Activated CD8-positive, alpha-beta memory T cell treated with anti-CD3 and anti-CD28 coated beads, Interleukin-2, amount 10 ng/mL, durations not matched to agents 7 days and 5 days (primary cell): ENCODE measurements at places on chromosomes 5 and 9. TPM values are rescaled to one million over a fixed set of nuclear protein-coding genes. Genes with fewer than 3 reads are reported as not detected.

EDIL3 gene
- not detected for total RNA-seq

- peaks cover 12% of the 10 kb centered on the region for H3K27me3 ChIP-seq
- no peak overlapping the region for H3K4me3 ChIP-seq
- H3K4me1 ChIP-seq = no peaks in the 10 kb centered on the region
- H3K27ac ChIP-seq = no peak overlapping the region
- H3K36me3 ChIP-seq = no peaks in the 10 kb centered on the region
- DNase-seq = no peak
Observed at GRCh38 chr5:77987331-77987730, 211.2 kb upstream of the TBCA start.

SLC31A2 gene
- total RNA-seq = 2.9 TPM

DNA sequence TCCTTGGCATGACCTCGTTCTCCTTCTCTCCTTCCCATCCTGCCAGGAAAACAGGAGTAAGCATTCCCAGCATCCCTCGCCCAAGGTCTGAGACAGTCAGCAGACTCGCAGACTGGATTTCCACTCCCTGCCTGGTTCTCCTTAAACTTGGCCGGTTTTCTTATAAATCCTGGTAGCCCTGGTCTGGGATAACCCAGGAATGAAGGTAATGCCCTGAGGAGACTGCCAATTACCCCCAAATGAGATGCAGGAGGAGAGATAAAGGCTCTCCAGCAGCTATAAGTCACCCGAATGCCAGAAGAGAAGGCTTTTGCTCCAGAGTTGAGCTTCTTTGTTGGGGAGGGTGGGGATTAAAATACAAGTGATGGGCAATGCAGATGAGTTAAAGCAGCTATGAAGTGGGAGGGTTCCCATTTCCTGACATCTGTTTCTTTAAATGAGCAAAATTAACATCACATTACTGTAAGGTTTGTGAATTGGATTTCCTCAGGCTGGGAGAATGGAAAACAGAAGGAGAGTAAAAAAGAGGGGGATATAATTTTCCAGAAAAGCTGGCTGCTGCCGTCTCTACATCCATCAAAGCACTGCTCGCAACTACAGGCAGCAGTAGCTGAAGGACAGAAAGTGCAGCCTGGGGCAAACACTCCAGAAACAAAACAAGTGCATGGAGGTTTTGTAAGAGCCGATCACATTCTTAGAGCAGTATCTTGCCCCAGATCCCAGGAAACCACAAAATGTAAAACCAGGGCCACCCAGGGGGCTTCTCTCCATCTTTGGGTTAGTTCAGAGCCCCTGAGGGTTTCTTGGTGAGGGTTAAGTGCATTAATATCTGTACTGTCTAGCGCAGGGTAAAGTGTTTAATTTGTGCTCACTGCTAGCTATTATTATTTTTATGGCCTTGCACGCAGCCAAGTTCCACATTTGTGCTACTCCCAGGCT is 177.6 kb upstream of the PANK3 start:
- H3K27ac ChIP-seq = no peak overlapping the region
- no peak overlapping the region for H3K4me3 ChIP-seq
- H3K4me1 ChIP-seq = no peaks in the 10 kb centered on the region
- H3K36me3 ChIP-seq = no peaks in the 10 kb centered on the region

IPO11 gene
- total RNA-seq = 38.0 TPM

- no peaks in the 10 kb centered on the region for H3K36me3 ChIP-seq
- H3K27ac ChIP-seq = no peak overlapping the region
- H3K4me1 ChIP-seq = no peaks in the 10 kb centered on the region
- DNase-seq = no peak
Observed at GRCh38 chr5:125037020-125037419, 290.6 kb upstream of the ZNF608 start.

GRCh38 chr9:84340535-84340934 is at the start of gene SLC28A3:
Gene SLC28A3 (minus strand): TSS chr9:84340758. CDS start chr9:84340633, 125 bp downstream.
- no peaks in the 10 kb centered on the region for H3K36me3 ChIP-seq
- peaks cover 1% of the 10 kb centered on the region for H3K27me3 ChIP-seq
- no peaks in the 10 kb centered on the region for H3K4me1 ChIP-seq
- no peak for DNase-seq
- no peak within 1 kb of the TSS for H3K4me3 ChIP-seq
